ENCODE measurements at places on chromosomes 13 and 19.
A peak's percentile ranks its signal among the peaks of the same experiment; 100 is the strongest.

GRCh38 chr19:16379521-16380313, 55.1 kb downstream of the KLF2 start:
- DNase-seq: no peak

GRCh38 chr13:33025220-33025744, 9.1 kb downstream of the KL start:
- DNase-seq: no peak

GRCh38 chr19:48415395-48415794, 21.9 kb downstream of the GRIN2D start:
- peak; percentile 83 for DNase-seq

DNA sequence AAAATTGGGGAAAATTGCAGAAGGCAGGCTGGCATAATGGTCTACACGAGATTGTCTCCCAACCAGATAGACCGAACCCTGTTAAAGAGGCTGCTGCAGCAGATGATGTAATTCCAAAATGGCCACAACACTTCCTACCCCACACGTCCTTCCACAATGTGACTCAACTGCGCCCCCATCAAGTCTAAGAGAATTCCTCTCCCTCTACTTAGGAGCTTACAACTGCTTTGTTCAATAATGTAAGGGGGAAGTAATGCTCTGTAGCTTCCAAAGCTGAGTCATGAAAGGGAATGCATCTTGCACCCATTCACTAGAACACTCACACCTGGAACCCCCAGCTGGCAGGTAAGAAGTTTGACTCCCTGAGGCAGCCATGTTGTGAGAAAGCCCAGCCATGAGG, 117.8 kb upstream of the IRS2 start:
- DNase-seq: no peak

DNA sequence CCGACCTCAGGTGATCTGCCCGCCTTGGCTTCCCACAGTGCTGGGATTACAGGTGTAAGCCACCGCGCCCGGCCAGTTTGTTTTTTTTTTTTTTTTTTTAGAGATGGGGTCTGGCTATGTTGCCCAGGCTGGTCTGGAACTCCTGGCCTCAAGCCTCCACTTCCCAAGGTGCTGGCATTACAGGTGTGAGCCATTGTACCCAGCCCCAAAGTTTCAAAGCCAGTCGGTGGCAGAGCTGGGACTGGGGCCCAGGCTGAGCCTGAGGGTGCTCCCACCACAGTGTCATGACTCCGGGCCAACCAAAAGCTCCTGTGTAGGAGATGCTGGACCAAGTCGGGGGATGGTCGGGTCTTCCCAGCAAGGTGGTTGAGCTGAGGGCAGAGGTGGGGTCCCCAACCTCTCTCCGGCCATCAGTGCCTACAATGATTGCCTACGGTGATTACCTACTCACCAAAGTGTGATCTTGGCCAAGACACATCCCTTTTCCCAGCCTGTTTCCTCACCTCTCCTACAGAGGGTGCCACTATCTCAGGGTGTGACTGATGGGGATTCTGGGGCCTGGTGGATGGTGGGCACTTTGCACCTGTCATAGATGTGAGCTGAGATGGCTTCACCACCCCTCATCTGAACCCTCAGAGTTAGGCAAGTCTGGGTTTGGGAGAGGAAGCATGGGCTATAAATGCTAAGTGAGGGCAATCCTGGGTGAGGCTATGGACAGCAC, 5.9 kb upstream of the SAMD1 start:
- DNase-seq: no peak

- no peak for DNase-seq
These were observed 210.8 kb downstream of the DCT start for GRCh38 chr13:94268661-94269060.

- DNase-seq: no peak
These were observed 87.8 kb downstream of the LMO7 start for GRCh38 chr13:75723901-75724300.

GRCh38 chr19:17114414-17114831, 38.8 kb downstream of the MYO9B start:
- DNase-seq: no peak

DNA sequence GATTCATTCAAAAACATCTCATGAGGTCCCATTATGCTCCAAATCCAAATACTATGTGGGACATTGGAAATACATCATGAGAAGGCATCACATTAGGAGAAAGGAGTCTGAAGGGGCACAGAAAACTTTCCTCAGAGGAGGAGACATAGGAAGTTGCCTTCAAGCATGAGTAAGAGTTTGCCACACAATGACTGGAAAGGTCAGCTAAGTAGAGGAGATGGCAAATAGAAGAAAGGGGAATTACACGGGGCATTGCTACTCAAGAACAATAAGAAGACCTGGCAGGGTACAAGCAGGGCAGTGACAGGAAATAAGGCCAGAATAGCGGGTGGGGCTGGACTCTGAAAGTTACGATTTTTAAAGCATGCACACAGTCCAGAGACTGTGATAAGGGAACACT, 231.6 kb downstream of the SPRY2 start:
- DNase-seq: no peak

GRCh38 chr19:9037400-9038062, 27.3 kb upstream of the MUC16 start:
- no peak for DNase-seq

DNA sequence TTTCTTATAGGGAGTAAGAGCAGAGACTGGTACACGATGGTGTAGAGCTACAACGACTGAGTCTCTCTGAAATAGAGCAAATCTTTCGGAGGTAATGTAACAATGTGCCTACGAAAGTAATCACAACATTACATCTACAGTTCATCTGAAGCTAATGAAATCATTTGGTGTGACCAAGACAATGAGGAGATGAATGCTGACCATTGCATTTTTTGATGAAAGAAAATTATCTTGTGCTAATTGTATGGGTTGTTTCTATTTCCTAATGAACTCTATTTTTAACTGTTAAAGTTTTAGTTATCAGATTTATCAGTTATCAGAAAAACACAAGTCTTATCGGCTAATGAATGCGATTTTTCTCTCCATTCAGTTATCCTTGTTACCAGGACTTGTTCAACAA, 913.4 kb downstream of the SLITRK6 start:
- DNase-seq: no peak

DNA sequence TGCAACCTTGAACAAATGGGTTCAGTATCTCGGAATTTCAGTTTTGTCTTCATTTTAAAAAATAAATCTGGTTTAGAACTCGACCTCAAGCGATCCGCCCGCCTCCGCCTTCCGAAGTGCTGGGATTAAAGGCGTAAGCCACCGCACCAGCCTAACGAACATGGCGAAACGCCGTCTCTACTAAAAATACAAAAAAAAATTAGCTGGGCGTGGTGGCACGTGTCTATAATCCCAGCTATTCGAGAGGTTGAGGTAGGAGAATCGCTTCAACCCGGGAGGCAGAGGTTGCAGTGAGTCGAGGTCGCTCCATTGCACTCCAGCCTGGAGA, 571 bp downstream of the ZNF302 start:
- DNase-seq: no peak

GRCh38 chr13:28734906-28735305, 16.1 kb upstream of the SLC46A3 start:
- DNase-seq: no peak

- DNase-seq: no peak
These were observed 4.0 kb upstream of the ZNF8 start for GRCh38 chr19:58274771-58275201.

Measured in upper lobe of left lung (tissue), 6 donors.